Muscle of arm (tissue), 14 donors: ENCODE measurements at places on chromosomes 4 and X. TPM values are rescaled to one million over a fixed set of nuclear protein-coding genes. Genes with fewer than 3 reads are reported as not detected.

- no peak for DNase-seq
Observed at GRCh38 chr4:169841776-169842175, 84.0 kb upstream of the HPF1 start.

- DNase-seq: no peak
Observed at GRCh38 chrX:110056419-110056818, 53.5 kb downstream of the TMEM164 start.

GRCh38 chr4:100872811-100873210 lies 355.0 kb upstream of the EMCN start:
- no peak for DNase-seq

DNA sequence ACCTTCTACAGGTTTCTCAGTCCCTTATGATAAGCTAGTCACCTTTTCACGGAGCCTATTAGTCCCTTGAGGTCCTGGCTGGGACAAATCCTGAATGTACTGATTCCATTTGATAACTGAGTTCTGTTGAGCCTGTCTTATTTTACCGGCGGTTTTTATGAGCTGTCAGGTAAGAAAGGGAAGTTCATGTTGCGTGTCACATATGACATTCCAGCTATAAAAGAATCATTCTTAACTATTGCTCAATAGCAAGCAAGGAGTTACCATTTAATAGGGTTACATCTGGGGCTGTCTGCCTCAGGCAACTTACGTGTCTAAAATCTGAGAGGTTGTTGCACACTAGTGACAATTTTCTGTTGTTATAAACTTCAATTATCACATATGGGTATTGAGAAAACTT lies 394.6 kb downstream of the TECRL start:
- no peak for DNase-seq

DNA sequence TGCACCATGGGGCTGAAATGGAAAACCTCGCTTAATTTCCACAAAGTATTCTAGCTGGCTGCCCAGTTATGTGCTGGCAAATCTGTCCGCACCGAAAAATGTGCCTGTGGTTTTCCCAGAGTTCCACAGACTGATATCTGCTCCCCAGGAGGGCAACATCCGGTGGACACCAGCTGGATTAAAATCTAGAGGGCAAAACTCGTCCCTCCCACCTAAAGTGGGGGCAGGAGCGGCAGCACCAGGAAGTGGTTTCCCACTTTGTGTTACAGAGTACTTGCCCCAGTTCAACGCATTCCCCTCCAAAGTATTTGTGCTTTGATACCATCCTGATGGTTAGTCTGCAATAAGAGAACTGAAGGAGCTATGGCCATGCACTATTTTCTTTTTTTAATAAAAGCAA lies 187.6 kb downstream of the TSPAN5 start:
- DNase-seq: no peak

- no peak for DNase-seq
Observed at GRCh38 chr4:26413582-26413981, 76.7 kb downstream of the CCKAR start.

DNA sequence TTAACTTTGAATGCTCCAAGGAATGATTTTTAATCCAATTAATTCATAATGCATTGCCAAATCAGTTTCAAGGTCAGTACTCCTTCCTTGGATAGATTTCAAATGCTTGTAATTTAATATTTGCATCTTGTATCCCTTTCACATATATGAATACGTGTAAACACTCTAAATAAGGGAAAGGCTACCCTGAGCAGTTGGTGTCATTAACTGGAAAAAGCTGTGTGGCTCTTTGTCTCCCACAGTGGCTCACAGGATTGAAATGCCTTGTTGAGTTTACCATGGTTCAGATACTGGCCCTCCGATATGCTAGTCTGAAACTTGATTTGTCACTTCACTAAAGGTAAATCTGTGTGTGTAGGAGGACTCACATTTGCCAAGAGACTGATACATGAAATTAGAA lies 16.7 kb upstream of the ACOT9 start:
- DNase-seq: no peak

GRCh38 chr4:123924536-123924935 lies 527.9 kb downstream of the SPRY1 start:
- no peak for DNase-seq

- no peak for DNase-seq
Observed at GRCh38 chr4:144514736-144515135, 131.2 kb upstream of the HHIP start.

DNA sequence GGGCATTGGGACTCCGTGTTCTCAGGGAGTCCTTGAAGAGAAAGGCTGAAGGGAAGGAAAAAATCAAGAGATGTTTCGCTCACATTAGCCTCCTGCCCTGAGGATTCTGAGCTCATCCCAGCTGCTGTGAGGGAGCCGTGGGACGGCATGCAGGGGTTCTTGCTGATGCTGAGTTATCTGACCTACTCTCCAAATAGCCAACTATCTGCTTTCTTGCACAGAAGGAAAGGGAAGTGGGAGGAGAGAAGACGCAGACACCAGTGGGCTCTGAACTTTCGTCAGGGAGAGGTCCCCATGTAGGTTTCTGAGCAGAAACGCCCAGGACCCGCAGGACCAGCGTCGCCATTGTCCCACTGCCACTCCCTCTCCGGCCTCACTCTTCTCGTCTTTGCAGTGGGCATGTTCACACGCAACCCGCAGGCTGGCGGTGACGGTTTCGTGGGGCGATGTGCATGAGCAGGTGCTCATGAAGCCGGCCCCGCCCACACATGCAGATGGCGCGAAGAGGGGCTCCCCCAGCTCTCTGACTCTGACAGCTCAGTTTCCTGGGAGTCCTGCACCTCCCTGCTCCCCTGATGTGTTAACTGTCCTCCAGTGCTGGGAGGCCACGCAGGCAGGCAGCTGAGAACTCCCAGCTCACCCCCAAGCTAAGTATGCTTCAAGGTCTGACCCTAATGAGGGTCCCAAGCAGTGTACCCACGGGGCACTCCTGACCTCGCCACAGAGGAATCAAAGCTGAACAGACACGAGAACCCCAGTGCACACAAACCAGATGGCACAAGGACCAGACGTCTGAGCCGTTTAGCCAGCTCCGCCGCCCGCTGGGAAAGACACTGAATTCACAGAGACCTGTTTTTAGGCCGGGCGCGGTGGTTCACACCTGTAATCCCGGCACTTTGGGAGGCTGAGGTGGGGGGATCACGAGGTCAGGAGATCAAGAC lies 13.6 kb upstream of the ABLIM2 start:
- DNase-seq: no peak

- DNase-seq: no peak
Observed at GRCh38 chr4:111959222-111959621, 186.0 kb upstream of the FAM241A start.

DNA sequence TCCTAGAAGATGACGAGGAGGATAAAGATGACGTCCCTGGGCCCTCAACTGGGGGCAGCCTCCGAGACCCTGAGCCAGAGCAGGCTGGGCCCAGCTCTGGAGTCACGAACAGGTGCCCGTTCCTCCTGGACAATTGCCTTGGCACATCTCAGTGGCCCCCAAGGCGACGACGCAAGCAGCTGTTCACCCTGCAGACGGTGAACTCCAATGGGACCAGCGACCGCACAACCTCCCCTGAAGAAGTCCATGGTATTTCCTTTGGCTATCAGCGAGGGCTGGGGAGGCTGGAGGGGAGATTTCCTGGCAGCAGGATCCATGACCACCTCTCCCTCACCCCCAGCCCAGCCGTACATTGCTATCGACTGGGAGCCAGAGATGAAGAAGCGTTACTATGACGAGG lies 11.9 kb downstream of the USP11 start:
- no peak for DNase-seq

GRCh38 chr4:68576272-68577125 lies at the start of gene UGT2B17:
Gene UGT2B17, minus strand, starts transcription at chr4:68576322. Its CDS starts 7,838 bp downstream, at chr4:68568484.
- DNase-seq: no peak

DNA sequence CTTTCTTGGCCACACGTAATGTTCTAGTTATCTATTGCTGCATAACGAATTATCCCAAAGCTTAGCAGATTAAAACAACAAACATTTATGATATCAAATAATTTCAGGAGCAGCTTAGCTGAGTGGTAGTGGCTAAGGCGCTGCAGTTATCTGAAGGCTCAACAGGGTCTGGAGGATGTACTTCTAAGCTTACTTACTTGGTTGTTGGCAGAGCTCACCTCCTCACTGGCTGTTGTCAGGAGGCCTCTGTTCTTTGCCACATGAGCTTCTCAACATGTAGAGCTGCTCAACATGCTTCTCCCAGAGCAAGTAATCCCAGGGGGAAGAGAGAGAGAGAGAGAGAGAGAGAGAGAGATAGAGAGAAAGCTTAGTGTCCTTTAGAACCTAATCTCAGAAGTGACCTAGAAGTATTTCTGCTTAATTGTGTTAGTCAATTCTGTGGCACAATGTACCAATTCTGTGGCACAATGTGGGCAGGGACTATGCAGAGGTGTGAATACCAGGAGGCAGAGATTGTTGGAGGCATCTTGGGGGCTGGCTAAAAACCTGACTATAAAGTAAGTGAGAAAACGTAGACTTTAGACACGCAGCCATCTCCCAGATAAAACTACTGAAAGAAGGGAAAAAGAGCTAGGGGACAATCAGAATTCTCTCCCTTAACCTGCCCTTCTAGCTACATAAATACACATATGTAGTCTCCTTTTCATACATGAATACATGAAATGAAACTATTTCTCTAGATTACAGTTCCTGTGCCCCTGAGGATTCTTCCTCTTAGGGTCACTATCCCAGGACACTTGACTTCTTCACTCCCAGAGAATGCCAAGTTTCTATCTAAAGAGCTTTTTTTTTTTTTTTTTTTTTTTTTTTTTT lies 40.2 kb downstream of the HOPX start:
- DNase-seq: no peak

- no peak for DNase-seq
Observed at GRCh38 chr4:182219411-182220056, 23.7 kb upstream of the TENM3 start.

- DNase-seq: no peak
Observed at GRCh38 chrX:139112432-139112831, 400.9 kb upstream of the FGF13 start.

DNA sequence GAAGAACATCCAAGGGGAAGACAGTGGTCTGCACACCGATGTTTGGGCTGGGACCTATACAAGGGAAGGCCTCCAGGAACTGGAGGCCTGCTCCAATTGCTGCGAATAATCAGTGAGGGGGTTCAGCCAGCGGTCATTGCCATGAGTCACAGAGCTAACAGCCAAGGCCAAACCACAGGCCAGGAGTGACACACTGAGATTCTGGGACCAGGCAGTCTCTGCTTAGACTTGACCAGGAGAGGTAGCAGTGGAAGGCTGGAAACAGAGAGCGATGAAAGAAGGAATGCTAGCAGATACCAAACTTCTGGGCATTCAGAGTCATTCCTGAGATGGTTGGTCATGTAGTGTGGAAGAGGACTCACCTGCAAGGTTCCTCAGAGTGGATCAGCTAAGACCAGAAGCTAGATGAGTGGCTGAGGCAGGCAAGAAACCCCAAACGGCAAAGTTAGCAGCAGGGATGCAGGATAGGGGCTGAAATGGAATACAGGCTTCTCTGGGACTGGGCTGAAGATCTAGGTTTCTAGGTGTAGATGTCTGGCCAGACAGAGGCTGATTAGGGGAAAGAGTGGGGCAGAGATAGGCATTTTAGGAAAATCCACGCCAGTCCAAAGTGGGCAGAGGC lies 54.7 kb downstream of the CNGA2 start:
- DNase-seq: peak; percentile 84

Gene BEND2
- 0.03 TPM for polyA plus RNA-seq

Gene ADGRL3
- 24.5 TPM for polyA plus RNA-seq

Gene FOXR2
- polyA plus RNA-seq: not detected

Gene NSDHL
- polyA plus RNA-seq: 9.8 TPM

Gene AFP
- 1.6 TPM for polyA plus RNA-seq

Gene SPANXD
- not detected for polyA plus RNA-seq

Gene SPIN2A
- polyA plus RNA-seq: 4.3 TPM
